DMS79 treated with DMSO at 0.1 percent for 48 hours (cell line): ENCODE measurements at places on chromosomes 12 and 14.

GRCh38 chr14:35878272-35879150 lies 52.4 kb downstream of the BRMS1L start:
- no peak for DNase-seq

- DNase-seq = no peak
Measured at GRCh38 chr14:76577837-76578236, 183.4 kb upstream of the VASH1 start.

- no peak for DNase-seq
Measured at GRCh38 chr12:30880813-30881212, 45.7 kb upstream of the TSPAN11 start.

DNA sequence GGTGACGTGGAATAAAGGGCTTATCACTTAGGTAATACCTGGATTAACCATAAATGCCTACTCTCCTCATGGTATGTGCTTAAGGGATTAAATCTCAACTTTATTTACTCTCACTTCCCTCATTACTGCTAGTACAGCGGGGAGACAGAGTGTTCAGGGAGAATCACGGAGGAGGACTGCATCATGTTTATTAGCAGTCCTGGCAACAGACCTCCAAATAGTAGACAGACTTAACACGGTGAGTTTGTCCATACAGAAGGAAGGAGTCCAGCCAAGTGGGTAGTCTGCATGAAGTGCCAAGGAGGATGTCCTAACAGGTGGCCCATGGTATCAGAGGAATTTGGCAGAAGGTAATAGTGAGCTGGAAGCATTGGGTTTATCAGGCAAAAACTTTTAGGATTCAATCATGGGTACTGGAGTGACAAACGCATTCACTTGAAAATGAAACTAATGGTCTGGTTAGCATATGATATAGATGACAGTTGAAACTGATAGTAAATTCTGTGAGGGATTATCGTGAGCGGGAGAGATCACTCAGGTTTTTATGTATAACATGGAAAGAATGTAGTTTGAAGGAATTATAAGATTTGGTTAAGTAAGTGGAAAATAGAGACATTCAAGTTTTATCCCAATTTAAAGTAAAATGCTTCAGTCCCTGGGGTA lies 471.8 kb downstream of the TMEM117 start:
- DNase-seq = no peak

DNA sequence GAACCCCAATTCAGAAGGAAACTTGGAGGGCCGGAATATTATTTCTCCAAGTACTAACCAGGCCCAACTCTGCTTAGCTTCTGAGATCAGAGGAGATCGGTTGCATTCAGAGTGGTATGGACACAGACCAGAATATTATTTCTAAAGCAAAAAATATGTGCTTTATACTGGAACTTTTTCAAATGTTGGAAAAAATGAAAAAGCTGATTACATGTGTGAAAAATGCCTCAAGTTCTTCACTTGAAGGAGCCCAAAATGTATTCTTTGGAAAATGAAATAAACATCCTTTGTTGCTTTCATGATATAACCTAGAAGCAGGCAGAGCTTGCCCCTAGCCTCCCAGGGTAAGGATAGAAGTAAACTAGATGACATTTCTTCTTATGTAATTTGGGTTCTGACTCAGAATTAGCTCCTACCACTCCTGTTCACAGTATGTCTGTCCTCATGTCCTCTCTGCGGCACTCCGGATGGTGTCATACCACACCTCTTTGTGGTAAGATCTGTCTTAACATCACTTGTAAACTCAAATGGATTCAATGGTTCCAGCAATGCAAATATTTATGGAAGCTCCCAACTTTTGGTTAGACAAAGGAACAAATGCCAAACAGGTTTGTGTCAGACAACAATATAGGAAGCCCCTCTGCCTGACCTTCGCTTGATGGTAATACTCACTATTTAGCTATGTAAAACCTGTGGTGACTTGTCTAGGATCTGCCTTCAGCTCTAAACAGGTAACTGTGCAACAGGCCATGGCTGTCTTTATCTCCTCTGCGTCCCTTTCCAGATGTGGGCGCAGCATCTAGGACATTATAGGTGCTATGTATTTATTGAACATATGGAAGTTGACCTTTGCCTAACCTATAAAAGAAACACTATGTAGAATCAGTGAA lies 178.5 kb downstream of the SSPN start:
- no peak for DNase-seq

GRCh38 chr12:101877806-101878242 lies 444 bp downstream of the DRAM1 start:
- DNase-seq = no peak

DNA sequence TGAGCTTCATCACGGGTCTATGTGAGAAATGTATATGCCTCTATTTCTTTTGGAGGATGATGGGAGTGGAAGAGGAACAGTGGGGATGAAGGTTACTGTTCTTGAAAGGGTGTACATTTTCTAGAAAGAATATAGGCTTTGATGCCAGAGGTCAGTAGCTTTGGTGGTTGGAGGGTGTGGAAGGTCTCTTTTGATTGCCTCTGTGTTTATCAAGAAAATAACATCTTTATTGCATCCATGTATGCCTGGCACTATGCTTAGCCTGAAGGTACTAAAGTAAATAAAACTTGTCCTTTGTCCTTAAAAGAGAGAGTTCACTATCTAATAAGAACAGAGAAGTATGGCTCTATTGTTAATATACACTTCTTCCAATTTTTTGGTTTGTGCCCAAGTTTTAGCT lies 201.8 kb downstream of the NUBPL start:
- DNase-seq = no peak

DNA sequence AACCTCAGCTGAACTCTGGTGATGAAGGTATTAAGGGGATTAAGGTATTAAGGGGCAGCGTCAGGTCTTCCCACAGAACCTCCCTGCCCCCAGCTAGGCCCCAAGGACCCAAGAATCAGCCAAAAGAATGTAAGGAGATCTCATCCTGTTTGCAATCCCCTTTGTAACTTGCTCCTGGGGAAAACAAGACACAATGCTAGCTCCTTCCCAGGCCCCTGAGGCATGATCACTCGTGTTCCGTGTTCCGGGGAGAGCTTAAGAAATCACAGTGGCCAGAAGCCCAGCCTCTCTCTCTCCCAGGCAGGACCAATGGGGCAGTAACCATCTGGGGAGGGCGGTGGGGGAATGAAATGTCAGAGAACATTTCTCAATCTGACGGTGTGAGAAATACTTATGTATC lies 33.2 kb downstream of the PIGH start:
- DNase-seq = no peak

- DNase-seq = no peak
Measured at GRCh38 chr14:50360851-50361250, 35.8 kb downstream of the CDKL1 start.

DNA sequence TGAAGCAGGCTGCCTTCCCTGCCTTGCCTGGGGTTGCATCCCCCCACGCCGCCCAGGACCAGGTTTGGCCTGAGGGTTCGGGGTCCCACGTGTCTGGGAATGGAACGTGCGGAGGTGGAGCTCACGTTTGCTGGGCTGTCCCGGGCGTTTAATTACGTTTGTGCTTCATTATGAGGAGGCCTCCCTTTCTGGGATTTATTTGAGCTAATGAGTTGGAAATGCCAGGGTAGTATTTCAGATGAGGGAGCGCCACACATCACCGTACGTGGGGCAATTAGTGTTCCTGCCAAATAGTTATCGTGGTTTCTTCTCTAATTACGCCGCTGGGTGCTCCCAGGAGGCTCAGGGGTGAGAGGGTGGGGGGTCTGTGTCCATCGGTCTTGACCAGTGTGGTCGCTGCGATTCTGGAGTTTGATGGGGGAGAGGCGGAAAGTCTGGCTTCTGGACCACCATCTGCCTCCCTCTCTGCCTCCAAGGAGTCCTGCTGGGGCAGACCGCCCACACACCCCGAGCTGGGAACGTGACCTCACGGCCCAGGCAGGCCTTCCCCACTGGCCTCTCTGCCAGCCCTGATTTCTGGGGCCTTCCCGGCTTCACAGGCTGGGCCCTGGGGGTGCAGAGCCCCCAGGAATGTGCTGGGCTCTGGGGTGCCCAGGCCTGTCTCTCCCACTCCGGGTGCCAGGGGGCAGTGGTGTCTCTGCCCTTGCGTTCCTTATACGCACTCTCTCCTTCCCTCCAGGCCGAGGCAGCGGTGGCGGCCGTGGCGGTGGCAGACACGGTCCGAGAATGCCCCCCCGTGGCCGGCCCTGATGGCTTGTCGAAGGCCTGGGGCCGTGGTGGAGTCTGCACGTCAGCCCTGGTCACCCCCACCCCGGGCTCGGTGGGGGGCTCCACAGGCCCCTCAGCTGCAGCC lies 18.9 kb downstream of the KIF26A start:
- no peak for DNase-seq

GRCh38 chr14:77036484-77037214 lies 8.1 kb upstream of the IRF2BPL start:
- peak; percentile 88 for DNase-seq

GRCh38 chr14:35532783-35533356 lies 1.1 kb upstream of the INSM2 start:
- no peak for DNase-seq

- DNase-seq = no peak
Measured at GRCh38 chr12:132160601-132161035, 16.4 kb downstream of the NOC4L start.

GRCh38 chr12:104340177-104340576 lies 36.6 kb downstream of the EID3 start:
- DNase-seq = no peak

DNA sequence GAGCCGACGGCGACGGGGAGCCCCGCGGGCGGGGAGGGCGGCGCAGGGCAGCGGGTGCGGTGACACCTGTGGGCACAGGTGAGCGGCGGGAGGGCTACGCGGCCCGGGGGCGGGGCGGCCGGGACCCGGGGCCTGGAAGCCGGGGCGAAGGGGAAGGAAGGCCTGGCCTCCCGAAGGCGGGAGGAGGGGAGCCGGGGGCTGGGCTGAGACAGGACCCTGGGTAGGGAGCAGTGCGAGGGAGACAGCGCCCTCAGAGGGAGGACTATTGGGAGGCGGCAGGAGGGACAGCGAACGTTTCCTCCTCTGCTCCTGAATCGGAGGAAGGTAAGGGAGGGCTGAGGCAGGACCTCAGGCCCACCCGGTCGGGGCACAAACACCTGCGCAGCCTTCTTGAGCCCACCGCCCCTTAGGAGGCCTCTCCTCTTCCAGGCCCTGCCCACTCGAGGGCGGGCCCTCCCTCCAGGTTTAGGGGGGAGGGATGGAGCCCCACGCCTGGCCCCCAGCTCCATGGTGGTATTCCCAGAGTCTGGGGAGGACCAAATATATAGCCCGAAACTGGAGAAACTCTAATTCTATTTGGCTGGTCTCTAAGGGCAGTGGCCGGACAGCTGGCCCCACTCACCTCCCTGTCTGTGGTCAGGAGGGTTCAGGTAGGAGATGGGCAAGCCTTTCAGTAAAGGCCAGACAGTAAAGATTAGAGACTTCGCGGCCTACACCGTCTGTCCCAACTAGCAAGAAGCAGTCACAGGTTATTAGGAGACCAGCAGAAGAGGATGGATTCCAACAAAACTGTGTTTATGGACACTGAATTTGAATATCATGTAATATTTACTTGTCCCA lies 509 bp downstream of the PLEKHG6 start:
- no peak for DNase-seq

- no peak for DNase-seq
Measured at GRCh38 chr12:125021096-125021495, 27.7 kb downstream of the BRI3BP start.

DNA sequence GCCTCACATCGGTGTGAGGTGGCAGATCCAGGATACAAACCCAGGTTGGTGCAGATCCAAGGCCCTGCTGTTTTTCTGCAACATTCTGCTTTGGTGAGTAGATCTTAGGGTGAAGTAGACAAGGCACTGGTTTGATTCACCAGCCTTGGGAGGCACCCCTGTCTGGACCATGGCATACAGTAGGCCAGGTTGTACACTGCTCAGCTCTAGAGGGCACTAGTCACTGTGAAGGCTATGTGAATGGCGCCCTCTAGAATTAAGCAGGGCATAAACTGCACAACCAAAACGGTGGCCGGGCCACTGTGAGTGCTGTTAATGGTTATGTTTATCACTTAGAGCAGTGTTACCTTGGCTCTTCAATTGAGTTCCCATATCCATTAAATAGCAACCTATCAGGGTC lies 280.6 kb upstream of the PWP1 start:
- no peak for DNase-seq

- DNase-seq = no peak
Measured at GRCh38 chr12:1842905-1843640, 22.7 kb downstream of the LRTM2 start.
